ENCODE measurements at places on chromosomes 16 and 17.

DNA sequence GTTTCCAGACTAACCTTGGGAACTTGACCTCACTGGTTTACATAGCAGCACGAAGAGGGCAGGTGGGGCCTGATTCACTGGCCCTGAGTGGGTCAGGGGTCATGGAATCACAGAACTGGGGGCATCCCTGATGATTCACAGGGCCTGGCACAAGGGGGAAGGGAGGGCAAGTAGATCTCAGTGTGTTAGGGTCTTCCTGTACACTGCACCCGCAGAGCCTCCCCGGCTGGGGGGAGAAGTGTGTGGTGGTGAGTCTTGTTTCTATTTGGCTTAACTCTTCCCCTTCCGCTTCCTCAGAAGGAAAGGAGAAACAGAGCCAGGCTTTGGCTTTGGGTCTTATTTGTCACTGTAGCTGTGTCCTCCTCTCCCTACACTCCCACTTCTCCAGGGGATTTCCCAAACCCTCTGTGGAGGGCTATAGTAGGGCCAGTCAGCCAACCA is 3.7 kb downstream of the STARD3 start:
- no peak for DNase-seq

DNA sequence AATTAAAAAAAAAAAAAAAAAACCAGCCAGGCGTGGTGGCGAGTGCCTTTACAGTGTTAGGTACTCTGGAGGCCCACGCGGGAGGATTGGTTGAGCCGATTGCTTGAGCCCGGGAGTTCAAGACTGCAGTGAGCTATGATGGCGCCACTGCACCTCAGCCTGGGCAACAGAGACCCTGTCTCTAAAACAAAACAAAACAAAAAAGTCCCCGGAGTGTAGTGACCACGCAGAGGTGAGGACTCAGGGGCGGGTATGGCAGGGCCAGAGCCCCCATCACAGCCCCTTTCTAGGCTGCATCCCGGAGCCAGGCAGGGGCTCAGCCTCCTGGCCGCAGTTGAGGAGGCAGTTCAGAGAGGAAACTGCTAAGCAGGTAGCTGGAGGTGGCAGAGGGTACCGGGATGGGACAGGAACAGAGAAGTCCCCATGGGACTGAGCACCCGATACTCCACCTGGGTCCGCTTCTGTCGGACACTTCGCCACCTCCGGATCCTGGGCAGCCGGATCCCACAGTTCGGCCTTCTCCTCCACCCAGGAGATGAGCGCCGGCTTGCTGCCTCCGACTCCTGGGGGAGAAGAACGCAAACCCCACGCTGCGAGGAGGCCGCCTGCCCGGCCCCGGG is 800 bp downstream of the ZNF747 start:
- no peak for DNase-seq

- DNase-seq: no peak
Observed at GRCh38 chr17:76534831-76535732, 2.4 kb downstream of the CYGB start.

- no peak for DNase-seq
Observed at GRCh38 chr16:79071424-79071823, 529.1 kb downstream of the MAF start.

- DNase-seq: no peak
Observed at GRCh38 chr16:85819245-85819644, 19.8 kb downstream of the COX4I1 start.

GRCh38 chr17:15384142-15384787 is 42.9 kb upstream of the TEKT3 start:
- DNase-seq: no peak

DNA sequence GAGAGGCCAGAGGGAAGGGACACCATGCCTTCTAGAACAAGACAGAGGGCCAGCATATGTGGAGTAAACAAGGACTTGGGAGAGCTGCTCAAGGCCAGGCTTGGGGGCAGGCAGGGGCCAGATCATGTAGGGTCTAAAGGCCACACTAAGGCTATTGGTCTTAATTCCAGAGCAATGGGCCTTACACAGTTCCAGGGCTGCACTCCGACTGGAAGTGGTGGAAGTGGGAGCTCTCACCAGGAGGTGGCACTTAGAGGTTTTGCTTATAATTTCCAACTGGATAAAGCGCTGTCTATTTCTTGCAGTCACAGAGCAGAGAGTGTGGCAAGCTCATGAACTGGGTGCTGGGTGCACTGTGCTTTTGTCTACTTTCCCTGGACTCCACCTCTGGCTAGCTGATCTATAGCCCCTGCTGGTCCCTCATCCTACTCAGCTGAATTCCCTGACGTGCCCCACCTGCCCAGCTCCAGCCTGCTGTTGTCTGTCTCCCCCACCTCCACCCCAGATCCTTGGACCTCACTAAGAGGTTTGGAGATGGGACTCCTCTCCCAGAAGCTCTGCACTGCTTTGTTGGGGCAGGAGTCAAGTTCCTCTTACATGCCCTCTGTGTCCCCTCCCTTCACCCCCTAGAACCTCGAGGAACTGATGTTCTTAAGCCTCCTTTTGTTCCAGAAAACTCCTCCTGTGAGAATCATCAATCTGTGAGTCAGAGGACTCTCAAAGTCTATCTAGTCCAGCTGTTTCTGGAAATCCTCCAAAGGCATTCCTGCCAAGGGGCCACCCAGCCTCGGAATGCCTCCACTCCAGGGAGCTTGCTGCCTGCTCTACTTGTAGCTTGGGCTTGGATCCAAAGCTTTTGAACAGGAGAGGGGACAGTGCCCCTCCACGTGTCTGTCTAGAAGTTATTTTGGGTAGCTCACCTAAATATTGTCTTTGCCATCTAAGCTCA is 48.1 kb upstream of the KSR1 start:
- DNase-seq: no peak

GRCh38 chr17:55384643-55385232 is 36.9 kb downstream of the MMD start:
- DNase-seq: no peak

GRCh38 chr17:63698886-63699637 is 863 bp downstream of the LIMD2 start:
- DNase-seq: no peak

DNA sequence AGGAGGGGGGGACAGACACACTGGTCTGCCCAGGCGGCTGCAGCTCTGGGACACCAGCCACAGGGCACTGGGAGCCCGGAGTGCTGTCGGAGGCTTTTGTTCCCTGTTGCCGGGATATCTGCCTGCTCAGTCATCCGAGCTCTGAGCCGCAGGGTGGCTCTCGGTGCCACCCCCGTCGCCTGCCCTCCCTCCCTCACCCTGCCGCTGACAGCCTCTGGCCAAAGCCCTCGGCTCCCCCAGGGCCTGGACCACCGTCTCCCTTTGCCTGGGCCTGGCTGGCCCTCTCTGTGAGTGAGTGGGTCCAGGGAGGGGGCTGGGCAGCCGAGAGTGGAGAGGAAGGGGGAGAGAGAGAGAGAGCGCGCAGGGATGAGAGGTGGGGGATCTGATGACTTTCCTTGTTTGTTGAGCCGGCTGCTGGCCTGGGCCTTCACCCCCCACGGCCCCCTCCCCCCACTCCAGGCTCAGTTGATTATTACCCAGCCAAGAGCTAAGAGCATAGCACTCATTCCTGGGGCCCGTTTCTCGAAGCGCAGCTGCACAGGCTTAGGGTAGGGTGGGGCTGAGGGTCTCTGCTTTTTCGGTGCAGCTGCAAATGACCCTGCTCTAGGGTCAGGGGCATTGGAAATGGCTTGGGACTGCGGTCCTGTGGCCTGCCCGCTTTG is 2.7 kb downstream of the FOXJ1 start:
- DNase-seq: no peak

DNA sequence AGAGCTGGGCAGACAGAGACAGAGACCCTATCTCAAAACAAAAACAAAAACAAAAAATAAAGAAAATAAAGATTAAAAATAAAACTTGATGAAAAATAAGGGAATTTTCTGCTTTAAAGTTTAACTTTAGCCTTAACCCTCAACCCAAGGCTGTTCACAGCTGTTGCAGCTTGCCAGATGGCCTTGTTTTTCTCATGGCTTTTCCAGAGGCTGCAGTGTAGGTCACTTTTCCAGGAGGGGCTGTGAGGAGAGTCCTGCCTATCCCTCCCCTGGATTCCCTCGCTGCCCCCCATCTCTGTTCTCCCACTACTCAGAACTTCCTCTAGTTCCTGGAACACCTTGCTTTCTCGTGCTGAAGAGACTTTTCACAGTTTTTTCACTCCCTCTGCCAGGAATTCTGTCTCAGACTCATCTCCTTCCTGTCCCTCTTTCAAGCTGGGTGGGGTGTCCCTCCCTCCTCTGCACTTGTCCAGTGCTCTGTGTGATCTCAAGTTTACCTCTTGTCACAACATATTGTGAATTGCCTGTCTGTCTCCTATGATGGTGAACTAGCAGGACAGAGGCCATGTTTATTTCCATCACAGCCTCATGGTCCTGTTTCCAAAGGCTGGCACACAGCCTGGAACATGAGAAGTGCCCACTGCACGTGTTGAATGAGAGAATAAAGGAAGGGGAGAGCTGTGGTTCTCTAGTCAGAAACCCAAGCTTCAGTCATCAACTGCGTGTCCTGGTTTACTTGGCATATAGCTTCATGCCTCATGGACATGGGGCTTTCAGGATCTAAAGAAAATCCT is 69.9 kb upstream of the MSI2 start:
- no peak for DNase-seq

GRCh38 chr17:39622380-39623006 is 4.3 kb upstream of the PPP1R1B start:
- no peak for DNase-seq

- DNase-seq: peak; percentile 37
Observed at GRCh38 chr17:38982858-38983746, 15.9 kb upstream of the FBXO47 start.

GRCh38 chr16:77645764-77646163 is 76.5 kb upstream of the NUDT7 start:
- no peak for DNase-seq

DNA sequence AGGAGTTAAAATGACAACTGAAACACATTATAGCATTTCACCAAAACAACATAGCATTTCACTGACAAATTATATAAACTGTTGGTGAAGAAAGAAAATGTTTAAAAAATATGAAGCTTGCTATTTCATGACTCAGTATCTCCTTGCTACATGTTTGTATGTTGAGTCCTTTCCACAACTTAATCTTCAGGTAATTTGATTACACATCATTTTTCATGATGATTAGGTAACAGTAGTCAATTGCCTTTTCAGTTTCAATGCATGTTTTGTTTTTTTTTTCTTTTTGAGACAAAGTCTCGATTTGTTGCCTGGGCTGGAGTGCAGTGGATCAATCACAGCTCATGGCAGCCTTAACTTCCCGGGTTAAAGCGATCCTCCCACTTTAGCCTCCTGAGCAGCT is 177.8 kb upstream of the PMFBP1 start:
- no peak for DNase-seq

DNA sequence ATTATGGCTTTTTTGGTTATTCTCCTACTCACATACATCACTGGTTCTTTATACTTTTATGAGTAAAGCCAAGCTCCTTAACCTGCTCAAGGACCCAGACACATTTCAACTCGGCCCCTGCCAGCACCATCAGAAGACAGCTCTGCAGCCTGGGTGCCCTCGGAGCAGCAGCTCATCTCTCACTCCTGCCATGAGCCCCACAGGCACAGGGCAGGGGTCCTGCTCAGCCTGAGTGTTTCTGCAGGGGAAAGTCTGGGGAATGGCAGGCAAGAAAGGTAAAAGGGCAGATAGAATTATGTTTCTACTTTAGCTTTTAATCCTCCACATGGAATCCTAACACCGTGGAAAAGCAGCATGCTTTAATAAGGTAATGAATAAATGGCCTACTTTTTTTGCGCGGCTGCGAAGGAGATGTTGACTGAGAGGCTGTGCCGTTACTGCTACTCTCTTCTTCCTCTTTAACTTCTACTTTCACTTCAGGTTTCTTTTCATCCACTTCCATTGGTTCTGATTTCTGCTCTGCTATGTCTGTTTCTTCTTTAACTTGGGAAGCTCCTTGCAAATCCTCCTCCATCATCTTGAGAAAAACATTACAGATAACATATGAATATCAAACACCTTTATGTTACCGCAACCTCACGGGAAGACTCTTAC is 50.1 kb upstream of the TRAP1 start:
- no peak for DNase-seq

- no peak for DNase-seq
Observed at GRCh38 chr17:9672266-9672665, 26.9 kb downstream of the USP43 start.

DNA sequence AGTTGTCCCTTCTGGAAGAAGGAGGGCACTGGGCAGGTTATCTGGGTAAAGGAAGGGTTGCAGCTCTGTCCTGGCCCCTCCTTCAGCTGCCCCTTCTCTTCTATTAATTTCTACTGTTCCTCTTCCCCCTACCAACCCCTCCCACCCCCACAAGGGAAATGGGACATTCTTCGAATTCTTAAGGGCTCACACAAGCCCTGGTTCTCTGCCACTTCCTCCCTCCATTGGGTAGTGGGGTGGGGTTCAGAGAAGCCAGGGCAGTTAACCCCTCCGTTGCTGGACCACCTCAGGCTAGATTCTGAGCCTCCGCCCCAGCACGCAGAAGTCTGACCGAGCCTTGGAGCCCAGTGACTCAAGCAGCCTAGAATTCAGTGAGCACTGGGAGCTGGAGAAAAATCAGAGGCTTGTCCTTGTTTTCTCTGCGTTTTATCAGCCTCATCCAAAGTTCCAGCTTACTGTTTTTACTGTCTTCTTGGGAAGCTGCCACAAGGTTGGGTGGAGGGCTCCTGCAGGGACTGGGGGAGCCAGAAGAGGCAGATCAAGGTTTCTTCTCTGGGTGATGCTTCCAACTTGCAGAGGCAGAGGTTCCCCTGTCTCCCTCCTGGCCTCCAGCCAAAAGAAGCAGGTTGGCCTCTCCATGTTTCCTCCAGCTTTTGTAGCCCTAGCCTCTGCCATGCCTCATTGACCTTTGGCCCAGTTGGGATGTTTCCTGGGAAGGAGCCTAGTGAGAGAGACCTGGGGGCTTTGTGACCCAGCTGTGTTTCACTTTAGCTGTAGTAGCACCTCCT is 10.2 kb downstream of the LASP1 start:
- no peak for DNase-seq

DNA sequence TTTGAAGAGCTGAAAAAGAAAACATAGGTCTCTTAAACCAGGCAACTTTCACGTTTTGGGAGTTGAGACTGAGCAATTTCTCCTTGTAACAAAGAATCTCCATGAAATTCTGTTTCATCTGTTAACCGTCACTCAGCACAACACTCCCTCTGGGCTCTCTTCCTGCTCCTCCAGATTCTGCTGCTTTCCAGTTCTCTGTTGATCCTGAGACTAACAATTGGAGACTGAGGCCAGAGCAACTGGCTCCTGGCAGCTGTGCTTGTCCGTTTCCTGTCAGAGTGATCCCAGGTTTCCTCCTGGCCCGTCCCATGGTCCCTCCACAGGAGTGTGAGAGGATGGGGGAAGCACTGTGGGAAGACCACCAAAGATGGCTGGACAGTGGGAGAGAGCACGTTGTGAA is 32.5 kb downstream of the IST1 start:
- DNase-seq: no peak

- DNase-seq: no peak
Observed at GRCh38 chr16:75567911-75568310, 1.7 kb downstream of the GABARAPL2 start.
